ENCODE measurements at places on chromosomes 16 and 17.

GRCh38 chr16:75103994-75104393 is 12.6 kb downstream of the LDHD start:
- DNase-seq, result no peak

DNA sequence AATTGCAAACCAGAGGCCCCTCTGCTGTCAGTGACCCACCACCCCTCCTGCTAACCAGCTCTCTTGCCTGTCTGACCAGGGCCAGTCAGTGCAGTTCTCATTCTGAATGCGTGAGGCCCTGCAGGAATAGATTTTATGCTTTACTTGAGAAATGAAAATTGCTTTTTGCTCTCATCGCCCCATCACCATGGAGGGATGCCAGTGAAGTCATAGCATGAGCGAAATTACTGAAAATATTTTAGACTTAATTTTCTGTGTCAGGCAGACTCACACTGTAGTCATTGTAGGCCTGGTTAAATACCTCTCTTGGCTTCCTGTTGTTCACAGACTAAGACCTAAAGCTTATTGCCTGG is 490.5 kb upstream of the CDH5 start:
- DNase-seq, result no peak

DNA sequence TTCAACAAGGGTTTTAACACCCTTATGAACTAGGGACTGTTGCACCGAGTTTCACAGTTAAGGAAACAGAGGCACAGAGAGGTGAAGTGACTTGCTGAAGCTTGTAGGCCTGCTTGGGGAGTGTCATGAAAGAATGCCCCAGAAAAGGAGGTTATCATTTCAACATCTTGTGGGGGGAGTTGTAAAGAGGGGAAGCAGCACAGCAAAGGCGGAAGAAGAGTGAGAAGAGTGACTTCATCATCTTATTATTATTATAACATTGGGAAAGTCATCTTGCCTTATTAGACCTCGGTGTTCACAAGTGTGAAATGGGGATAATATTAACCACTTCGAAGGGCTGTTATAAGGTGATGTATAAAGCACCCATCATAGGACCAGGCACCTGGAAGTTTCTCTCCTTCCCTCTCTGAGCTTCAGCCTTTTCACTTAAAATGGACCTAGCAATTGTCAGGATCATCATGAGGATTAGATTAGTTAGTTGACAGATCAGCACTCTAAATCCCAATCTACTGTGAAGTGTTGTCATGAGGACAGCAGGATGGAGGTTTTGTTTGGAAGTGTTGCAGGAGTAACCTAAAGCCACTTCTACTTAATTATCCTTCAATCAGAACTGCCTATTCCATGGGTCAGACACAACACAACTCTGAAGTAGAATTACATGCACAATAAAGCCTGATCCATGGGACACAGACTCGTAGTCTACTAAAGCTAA is 2.3 kb downstream of the CCL4 start:
- DNase-seq, result no peak

- no peak for DNase-seq
Measured at GRCh38 chr17:57002904-57003303, 25.0 kb downstream of the SCPEP1 start.

GRCh38 chr17:69907132-69907847 is 167.7 kb upstream of the KCNJ16 start:
- no peak for DNase-seq

DNA sequence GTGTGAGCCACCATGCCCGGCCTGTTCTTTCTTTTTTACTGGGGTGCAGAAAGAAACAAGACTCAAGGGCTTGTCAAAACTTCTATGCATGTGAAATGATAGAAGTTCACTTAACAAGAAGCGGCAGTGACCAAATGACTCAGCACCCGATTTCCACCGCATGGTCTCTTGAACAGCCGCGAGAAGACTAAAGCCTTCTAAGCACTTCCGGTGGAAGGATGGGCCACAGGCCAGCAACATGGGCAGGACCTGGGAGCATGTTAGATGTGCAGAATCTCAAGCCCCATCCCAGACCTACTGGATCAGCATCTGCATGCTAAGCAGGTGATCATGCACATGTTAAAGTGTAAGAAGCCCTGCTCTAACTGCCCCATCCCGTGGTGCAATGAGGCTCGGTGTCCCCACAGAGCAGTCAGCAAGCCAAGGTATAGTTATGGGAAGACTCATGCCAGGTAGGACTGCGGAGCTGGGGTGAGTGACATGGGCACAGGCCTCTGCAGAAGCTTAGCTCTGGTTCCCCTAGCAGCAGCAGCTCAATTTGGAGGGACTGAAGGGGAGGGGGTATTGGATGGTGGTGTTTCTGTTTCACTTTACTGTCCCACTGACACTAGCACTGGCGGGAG is 88.5 kb upstream of the HNF1B start:
- DNase-seq, result no peak

DNA sequence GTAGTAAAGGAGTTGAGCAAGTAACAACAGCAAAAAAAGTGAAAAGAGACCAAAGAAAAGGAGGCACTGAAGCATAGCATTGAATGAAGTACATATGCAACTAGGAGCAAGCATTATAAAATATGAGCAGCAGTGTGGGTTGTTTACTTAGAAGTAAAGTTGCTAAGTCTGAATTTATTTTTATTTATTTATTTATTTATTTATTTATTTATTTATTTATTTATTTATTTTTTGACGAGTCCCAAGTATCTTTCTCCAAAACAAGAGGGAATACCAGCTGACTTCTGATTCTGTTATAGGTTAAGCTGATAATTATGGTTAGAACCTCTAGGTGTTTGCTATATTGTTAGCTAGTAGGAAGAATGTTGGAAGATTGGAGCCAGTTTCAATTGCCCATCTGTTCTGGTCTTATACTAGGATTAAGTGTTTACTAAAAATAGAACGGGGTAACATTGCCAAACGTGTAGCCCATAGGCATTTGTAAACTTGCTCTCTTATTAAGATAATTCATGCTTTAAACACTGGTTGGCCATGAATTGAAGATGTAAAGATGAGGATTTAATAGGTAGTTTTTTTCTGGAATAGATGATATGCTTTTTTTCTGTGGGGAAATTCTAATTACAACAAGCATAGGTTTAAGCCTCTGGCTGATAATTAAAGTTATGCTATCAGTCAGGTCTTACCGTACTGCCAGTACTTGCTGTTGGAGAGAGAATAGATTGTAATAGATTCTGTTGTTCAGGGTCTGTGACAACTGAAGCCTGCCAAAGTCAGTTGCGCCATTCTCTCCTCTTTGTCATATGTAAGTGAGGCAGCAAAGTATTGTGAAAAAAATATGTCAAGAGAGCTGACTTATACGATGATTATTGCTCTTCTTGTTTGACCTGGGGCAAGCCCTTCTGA is 66.7 kb downstream of the PPM1E start:
- no peak for DNase-seq

Measured in epithelial cell of prostate (primary cell).